ENCODE measurements at places on chromosomes 13 and 19. TPM values are rescaled to one million over a fixed set of nuclear protein-coding genes. Genes with fewer than 3 reads are reported as not detected.

GRCh38 chr19:29591670-29592069 lies 14.4 kb upstream of the POP4 start:
- DNase-seq: no peak

DNA sequence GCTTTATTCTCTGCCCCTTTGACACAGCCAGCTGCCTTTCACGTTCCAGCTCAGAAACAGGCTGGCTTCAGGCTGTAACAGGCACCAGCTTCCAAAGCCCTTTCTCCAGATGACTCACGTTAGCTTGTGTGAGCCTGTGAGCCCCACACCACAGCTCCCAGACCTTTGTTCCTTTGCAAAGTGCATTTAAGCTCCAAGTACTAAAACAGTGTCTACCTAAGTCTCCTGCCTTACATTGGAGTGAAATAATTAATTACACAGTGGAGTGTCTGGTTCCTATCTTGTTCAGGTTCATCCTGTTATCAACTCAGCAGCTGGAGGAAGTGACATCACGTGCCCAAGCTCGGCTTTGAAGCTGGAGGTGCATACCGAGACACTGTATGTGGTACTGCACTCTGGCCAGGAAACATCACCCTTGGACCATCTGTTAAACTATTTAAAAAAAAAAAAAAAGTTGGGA lies 475.8 kb downstream of the FOXO1 start:
- peak; percentile 33 for DNase-seq

DNA sequence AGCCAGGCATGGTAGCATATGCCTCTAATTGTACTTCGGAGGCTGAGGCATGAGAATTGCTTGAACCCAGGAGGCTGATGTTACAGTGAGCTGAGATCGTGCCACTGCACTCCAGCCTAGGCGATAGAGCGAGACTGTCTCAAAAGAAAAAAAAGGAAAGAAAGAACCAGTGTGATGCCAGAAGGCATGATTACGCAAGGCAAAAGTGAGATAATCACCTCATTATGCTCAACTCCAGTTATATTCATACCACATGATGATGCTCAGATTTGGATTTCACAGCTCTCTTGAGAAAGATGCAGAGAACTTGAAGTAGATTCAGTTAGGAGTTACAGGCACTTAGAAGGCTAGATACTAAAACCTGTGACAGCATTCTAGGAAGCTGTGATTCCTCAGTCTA lies 21.8 kb downstream of the RCBTB1 start:
- DNase-seq: no peak

DNA sequence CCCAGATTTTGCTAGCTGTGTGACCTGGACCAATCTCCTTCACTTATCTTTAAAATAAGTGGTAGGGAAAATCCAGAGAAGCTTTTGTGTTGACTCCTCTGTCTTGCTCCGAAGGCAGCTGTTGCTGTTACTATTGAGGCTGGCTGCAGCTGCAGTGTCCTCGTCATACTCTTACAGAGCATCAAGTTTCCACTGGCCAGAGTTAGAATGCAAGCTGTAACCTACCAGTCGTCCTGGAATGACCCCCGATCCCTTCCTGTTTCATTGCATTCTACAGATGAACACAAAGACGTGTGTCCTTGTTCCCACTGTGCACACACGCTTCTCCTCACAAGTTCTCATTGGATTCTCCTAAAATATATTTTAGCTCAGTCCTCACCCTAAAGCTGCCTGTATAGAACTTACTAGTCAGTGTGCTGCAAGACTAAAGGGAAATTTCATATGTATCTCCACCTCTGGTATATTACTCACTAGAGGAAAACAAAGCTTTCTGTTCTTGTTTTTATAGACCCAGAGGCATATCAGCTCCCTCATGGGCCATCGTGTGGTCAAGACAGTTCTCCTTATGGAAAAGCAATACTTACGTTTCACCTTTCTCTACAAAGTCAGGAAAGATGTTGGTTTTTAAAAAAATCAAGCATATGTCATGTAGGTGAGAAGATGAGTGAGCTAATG lies 589.8 kb downstream of the LMO7 start:
- no peak for DNase-seq

- peak; percentile 19 for DNase-seq
Observed at GRCh38 chr13:52695856-52696255, 43.2 kb downstream of the SUGT1 start.

DNA sequence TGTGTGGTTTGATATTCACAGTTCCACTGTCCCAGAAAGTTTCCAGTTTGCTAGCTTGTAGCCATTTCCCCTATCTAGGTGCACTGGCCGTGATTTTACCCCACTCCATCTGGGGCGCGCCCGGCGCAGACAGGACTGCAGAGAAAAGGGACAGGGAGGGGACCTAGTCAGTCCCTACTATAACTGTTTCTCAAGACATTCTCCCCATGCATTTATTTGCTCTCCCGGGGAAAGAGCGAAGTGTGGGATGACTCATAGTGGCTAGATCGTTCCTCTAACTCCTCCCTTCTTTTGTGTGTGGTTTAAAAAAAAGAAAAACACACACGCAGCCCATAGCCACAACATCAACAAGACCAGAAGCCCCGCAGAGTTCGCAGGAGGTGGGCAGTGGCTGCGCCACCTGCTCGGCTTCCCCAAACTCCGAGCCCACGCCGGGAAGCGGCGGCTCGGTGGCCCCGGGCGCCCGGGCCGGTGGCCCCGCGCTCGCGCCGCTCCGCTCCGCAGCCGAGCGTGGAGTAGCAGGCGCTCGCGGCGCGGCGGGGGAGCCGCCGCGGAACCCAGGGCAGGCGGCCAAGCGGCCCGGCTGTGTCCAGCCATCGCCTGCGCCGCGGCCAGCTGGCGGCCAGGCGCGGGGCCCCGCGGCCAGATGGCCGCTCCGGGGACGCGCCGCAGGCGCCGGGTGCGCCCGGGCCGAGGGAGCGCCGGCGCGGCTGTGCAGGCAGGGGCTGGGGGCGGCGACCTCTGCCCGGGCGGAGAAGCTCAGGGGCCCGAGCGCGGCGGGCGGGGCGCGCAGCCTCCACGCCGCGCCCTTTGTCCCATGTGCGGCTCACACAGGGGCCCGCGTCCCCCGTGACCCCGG lies 653 bp downstream of the TMTC4 start:
- DNase-seq: peak; percentile 70

GRCh38 chr19:35178701-35179100 lies 24.2 kb downstream of the FXYD5 start:
- DNase-seq: no peak

- peak; percentile 52 for DNase-seq
Observed at GRCh38 chr13:27201661-27202060, 30.1 kb upstream of the USP12 start.

- DNase-seq: no peak
Observed at GRCh38 chr13:102277286-102277685, 124.6 kb downstream of the FGF14 start.

GRCh38 chr19:56594783-56595547 lies at the start of gene ZNF71:
ZNF71 (plus strand) TSS chr19:56595302; CDS start chr19:56601559, 6,257 bp downstream.
- peak; percentile 86 for DNase-seq

- peak; percentile 57 for DNase-seq
Observed at GRCh38 chr19:51480590-51480989, 2.3 kb downstream of the CEACAM18 start.

DNA sequence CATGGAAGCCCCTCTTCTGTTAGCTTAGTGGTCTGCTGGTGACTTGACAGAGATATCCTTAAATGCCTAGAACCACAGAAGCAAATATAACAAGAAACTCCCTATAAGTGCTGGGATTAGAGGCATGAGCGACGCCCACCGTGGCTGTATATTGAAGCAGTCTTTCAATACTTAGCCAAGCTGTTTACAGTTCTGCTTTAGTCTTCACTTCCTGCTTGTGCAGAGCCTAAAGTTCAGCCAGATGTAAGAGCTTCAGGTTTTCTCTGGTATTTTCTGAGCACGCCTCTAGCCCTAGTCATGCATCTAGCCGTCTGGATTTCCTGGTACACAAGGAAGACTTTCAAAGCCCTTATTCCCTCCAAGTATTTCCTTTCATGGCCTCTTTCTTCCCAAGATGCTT lies 28.5 kb downstream of the TRPM4 start:
- no peak for DNase-seq

DNA sequence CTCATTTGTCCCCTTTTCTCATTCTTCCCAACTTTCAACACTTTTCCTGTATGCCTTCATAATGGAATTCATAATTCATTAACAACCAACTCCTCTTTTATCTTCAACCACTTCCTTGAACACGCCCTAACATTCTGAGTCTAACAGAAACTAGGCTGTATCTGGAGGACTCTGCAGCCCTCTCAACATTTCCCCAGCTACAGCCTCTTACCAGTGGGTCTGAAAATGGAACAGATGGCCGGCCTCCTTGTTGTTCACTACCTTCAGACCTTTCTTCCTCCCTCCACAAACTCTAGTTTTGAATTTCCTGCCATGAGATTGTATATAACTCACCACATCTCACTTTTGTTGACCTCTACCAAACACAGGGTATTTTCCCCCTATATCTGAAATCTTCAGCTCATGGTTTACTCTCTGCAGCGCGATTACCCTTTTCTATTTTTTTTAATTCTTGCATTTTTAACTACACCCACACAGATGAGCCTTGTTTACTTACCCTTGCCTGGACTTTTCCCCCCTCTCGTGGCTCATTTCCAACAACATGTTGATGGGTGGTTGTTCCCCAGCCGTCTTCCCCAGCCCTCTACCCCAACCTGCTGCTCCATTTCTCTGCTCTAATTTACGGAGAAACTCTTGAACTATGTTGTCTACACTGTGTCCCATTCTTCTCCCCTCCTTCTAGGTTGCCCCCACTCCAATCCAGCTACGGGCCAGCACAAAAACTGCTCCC lies 846 bp downstream of the ZNF790 start:
- DNase-seq: no peak

- DNase-seq: peak; percentile 10
Observed at GRCh38 chr13:92833071-92833470, 393.5 kb upstream of the GPC6 start.

- peak; percentile 82 for DNase-seq
Observed at GRCh38 chr19:15837221-15837731, 21.8 kb upstream of the OR10H1 start.

DNA sequence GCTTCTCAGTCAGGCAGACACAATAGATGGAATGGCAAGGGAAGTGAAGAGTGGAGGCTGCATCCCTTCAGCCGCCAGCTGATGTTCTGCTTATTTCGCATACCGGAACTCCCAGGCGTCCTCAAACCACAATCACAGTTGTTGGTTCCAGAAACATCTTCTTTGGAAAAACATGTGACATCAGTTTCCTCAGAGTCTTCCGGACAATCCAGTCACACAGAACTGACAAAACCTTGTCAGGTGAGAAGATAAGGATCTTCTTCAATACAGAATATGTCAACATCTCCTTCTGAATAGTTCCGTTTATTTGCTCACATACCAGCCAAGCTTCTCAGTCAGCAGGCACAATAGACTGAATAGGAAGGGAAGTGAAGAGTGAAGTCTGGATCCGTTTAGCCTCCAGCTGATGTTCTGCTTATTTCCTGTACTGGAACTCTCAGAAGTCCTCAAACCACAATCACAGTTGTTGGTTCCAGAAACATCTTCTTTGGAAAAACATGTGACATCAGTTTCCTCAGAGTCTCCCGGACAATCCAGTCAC lies 45.1 kb upstream of the CEACAM21 start:
- DNase-seq: no peak

DNA sequence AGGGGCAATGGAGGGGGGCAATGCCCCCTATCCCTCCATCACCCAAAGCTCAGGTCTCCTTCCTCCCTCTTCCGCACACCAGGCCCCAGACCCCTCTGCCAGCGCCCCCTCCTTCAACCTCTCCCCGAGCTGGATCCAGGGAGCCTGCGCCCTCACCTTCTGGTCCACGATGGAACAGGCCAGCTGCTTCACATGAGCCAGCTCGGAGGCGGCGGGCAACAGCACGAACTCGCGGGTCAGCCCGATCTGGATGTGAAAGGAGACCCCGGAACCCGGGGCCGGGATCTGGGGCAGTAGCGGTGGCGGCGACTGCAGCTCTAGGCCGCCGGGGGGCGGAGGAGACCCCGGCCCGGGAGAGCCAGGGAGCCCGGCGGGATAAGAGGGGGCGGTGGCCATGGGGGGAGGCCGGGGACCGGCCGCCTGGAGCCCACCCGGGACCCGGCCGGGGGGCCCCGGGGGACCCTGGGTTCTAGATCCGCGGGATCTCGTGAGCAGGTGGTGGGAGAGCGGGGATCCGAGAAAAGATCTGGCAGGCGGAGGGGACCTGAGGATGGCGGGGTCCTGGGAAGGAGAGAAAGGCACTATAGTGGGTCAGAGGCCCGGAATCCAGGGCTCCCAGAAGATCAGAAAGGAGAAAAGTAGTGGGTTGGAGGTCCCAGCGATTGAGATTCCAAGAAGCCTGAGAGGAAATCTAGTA lies 791 bp downstream of the PRKD2 start:
- no peak for DNase-seq

DNA sequence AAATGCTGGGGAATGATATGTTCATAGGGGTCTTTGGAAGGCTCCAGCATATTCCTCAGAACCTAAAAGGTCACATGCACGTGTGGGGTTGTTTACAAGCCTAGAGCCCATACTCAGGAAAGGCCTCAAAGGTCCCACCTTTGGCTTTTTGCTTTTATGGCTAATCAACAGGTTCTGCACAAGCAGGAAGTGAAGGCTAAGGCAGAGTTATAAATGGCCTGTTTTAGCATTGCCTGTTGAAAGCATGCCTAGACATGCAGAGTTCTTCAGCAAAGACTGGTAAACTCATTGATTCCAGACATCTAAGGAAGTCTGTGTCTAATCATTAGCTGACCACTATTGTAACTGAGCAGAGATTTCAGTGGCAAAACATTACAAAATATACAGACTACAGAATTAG lies 198.3 kb downstream of the KCNRG start:
- DNase-seq: no peak

DNA sequence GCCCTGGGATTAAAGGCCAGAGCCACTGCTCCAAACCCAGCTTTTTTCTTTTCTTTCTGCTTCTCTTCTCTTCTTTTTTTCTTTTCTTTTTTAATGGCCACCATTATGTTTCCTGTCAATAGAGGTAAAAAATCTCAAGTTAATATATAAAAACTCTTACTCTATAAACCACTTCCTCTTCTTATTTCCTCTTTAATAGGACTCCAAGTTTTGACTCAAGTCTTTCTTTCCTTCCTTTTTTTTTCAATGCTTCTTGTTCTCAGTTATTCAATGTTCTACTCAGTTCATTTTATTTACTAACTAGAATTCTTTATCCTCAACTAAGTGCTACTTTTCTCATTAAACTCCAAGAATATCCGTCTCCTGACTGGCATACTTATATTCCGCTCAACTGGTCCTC lies 27.1 kb upstream of the MYCBP2 start:
- no peak for DNase-seq

- no peak for DNase-seq
Observed at GRCh38 chr13:47672245-47673008, 328.6 kb downstream of the SUCLA2 start.

DNA sequence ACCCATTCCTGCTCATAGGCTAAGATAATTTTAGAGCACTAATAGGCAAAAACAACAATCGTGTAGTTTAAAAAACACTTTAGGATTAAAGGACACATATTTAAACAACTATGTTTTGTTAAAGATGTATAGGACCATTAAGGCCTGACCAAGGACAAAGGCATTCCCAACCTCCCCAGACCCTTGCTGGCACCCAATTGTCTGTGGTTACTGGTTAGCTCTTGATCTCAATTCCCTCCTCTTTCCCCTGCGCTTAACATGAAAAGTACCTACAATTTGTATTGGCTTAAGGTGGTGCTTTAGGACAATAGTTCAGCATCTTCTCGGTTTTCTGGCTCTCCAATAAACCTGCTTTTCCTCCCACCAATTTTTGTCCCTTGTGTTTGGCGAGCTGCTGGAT lies 51.0 kb downstream of the TEX26 start:
- DNase-seq: no peak

GPR4 gene
- 3.1 TPM for total RNA-seq

LILRA1 gene
- total RNA-seq: not detected

ZIC2 gene
- total RNA-seq: not detected

KCNRG gene
- 2.4 TPM for total RNA-seq

ZNF667 gene
- total RNA-seq: 3.2 TPM

SERTAD3 gene
- total RNA-seq: 7.9 TPM

RCBTB2 gene
- 2.1 TPM for total RNA-seq

All from PC-3 (cell line).